ENCODE measurements at places on chromosomes 4 and X.
A peak's percentile ranks its signal among the peaks of the same experiment; 100 is the strongest.

GRCh38 chr4:7043284-7044136 lies at the start of gene TADA2B:
Gene TADA2B, plus strand, starts transcription at chr4:7043372. Its CDS starts 208 bp downstream, at chr4:7043580.
- DNase-seq, result peak; percentile 71

DNA sequence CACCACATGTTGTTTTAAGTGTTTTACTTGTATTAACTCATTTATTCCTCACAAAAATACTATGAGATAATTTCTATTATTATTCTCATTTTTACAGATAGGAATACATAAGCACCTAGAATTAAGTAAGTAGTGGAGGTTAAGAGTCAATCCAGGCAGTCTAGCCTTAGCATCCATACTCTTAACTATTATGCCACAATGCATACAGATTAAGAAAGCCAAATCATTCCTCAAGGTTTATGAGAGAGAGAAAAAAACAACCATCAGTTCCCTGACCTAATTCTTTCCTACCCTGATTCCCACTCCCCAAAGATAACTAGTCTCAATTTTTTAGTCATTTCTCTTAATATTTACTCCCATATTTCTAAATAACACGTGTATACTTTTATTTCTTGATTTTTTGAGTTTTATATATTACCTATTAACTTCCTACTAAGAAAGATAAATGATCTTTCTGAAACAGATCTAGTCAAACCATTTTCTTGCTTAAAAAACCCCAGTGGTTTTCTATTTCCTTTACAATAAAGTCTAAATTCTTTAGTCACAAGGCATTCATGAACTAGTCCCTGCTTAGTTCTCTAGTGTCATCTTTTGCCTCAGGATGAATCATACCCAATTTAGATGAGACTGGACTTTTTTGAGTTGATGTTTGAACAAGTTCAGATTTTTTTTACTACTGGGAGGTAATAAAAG lies 16.0 kb downstream of the UBA6 start:
- DNase-seq, result no peak

- DNase-seq, result no peak
These were observed 753.6 kb downstream of the CENPC start for GRCh38 chr4:66791686-66792085.

DNA sequence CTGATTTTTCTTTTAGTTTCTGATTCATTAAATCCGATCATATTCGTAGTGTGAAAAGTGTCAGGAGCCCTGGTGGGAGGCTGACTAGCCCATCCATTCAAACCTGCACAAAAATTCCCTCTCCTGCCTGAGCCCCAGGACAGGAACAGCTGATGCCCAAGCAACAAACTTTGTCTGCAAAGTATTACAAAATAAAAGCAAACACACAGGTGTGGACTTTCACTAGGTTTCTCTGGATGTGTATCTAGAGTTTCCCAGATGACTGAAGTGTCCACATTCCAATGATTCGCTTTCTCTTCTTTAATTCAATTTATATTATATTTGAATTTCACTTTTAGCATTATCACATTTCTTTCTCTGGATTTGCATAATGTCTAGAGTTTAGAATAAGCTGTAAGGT lies 18.2 kb upstream of the FAM9B start:
- DNase-seq, result no peak

- DNase-seq, result no peak
These were observed 606.0 kb downstream of the KCTD8 start for GRCh38 chr4:43842594-43842993.

- no peak for DNase-seq
These were observed 64.0 kb downstream of the ELOVL6 start for GRCh38 chr4:110134269-110134869.

GRCh38 chrX:35380808-35381700 lies 417.1 kb upstream of the MAGEB16 start:
- DNase-seq, result no peak

GRCh38 chr4:85210353-85210752 lies 243.9 kb upstream of the WDFY3 start:
- DNase-seq, result no peak

- no peak for DNase-seq
These were observed 62.5 kb upstream of the TMEM164 start for GRCh38 chrX:109940411-109940810.

DNA sequence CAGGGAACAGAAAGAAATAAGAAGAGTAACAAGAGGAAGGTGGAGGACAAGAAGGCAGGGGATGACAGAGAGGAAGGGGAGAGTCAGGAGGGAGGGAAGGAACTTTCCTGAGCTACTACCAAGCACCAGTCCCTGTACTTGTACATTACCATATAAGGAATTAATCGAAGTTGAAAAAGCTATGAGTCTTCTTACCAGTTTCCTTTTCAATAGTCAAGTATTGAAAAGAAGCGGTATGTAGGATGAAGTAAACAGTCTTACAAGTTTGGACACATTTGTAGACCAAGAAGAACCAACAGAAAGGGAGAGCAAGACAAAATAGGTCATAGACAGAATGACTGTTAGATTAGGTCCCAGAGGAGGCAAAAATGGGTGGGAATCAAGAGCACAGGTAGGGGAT lies 629.7 kb upstream of the DIPK2B start:
- DNase-seq, result no peak
